ENCODE measurements at places on chromosomes 6 and 20.

DNA sequence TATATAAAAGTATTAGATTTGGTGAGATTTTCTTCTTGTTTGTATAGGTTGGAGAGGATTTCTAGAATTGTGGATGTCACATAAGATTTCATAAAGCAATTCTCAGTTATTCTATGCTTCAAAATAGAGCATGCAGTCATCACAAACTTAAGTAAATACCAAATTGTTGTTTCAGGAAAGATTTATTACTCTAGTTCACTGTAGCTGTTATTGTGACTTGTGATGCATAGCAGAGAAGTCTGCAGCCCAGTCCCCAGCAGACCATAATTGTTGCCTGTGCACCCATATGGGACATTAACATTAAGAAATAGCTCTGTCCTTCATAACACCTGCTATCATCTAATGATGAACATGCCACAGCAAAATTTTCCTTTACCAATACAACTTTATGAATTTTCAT is 228.0 kb upstream of the FAM83B start:
- H3K27me3 ChIP-seq = no peaks in the 10 kb centered on the region
- no peak overlapping the region for H3K4me3 ChIP-seq
- H3K27ac ChIP-seq = no peak overlapping the region
- H3K4me1 ChIP-seq = no peaks in the 10 kb centered on the region
- no peak for DNase-seq

DNA sequence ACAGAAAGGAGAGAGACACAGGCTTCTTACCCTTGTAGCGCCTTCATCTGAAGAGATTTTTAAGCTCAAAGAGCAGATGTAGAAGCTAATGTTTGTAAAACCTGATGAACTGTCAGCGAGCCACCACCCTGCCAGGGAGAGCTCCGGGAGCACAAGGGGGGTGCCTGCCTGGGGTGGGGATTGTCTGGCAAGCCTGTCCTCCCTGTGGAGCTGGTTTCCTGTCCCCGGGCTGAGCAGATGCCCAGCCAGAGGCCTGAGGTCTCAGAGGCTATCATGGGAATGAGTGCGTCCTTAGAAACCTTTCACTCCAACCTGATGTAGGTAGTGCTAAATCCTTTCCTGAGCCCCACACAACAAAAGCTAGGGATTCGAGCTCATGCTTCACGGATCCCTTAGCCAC is 41.9 kb upstream of the NR2E1 start:
- no peak for DNase-seq
- H3K36me3 ChIP-seq = no peaks in the 10 kb centered on the region
- peaks cover 77% of the 10 kb centered on the region for H3K27me3 ChIP-seq

GRCh38 chr20:19757487-19758132 is 448 bp upstream of the RIN2 start:
- no peak overlapping the region for H3K27ac ChIP-seq
- no peaks in the 10 kb centered on the region for H3K36me3 ChIP-seq
- H3K27me3 ChIP-seq = peaks cover 29% of the 10 kb centered on the region
- no peak overlapping the region for H3K4me3 ChIP-seq
- no peaks in the 10 kb centered on the region for H3K4me1 ChIP-seq
- no peak for DNase-seq

DNA sequence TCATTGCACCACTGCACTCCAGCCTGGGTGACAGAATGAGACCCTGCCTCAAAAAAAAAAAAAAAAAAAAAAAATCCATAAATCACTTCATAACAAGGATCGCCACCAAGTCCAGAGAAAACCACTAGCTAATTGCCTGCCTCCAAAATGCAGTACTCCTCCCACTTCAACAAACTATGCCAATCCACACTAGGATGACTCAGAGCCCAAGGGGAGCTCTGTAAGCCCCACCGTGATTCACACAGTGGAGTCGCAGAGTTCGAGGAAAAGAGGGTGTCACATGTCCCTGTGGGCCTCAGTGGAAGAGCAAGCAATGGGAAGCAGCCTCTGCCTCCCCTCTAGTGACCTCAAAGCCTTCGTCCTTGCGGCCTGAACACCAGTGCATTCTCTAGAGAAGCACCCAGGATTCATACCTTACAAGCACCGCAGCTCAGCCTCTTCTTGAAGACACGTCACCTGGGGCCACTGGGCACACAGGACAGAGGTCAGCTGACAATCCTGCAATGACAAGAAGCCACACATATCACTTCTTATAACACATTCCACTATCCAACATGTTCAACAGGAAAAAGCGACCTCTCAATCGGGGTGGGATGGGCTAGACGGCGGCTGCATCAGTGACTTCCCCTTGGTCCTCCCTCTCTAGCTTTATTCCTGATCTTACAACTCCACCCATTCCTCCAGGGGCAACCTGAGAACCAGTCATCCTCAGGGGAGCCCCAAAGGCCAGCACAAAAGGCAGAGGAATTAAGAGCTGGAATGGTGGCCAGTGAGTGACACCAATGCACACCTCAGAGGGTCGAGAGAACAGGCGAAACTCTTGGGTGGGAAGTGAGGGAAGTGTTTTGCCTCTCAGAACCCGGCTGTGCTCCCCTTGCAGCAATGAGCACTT is 8.9 kb downstream of the SNHG17 start:
- H3K36me3 ChIP-seq = peaks cover 93% of the 10 kb centered on the region
- no peak overlapping the region for H3K4me3 ChIP-seq
- peaks cover 24% of the 10 kb centered on the region for H3K4me1 ChIP-seq

DNA sequence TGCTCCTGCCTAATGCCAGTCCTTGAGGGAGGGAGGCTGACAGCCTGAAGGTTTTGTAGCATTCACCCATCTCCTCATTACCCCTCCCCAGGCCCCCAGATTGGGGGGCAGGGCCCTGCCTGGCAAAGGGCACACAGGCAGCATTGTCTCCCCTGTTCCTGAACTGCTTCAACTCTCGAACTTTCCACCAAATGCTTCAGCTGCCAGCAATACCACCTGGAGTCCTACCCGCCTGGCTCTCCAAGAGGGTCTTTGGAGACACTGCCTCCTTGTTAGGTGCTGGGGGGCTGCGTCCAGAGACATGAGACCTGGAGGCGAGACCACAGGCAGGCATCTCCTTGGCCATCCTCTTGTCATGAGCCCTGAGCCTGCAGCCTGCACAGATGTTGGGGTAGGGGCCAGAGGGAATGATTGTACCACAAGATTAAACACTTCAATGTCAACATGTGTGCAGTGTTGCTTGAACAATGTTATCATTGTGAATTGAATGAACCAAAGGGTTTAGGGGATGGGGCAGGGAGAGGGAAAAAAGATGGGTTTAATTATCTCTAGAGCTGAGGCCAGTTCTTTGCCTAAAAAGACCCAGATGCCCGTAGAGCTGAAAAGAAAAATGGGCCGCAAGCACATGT is 25.0 kb downstream of the BMP7 start:
- no peaks in the 10 kb centered on the region for H3K4me1 ChIP-seq
- H3K27me3 ChIP-seq = peaks cover 16% of the 10 kb centered on the region
- H3K27ac ChIP-seq = no peak overlapping the region
- H3K4me3 ChIP-seq = no peak overlapping the region
- no peak for DNase-seq
- no peaks in the 10 kb centered on the region for H3K36me3 ChIP-seq

DNA sequence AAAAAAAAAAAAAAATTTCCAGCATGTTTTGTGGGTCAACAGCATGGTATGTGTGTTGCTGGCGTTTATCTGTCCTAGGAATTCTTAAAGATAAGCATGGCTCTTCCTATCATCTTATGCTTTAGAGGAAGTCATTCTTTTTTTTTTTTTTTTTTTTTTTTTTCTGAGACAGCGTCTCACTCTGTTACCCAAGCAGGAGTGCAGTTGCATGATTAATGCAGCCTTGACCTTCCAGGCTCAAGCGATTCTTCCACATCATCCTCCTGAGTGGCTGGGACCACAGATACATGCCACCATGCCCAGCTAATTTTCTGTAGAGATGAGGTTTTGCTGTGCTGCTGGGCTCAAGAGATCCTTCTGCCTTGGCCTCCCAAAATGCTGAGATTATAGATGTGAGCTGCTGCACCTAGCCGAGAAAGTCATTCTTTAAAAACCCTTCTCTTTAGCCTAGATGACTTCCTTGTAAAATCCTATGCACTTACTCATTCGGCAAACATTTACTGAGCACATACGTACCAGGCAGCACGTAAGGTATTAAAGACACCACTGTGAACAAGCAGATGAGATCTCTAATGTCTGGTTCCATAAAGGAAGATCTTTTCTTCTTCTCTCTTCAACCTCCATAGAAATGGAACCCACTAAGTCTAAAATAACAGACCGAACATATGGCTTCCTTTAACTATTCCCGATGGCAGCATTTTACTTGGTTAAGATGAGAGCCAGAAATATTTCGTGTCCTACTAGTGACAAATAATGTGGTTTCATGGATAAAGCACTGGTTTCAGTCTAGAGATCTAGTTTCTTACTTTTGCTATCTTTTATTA is 122.4 kb downstream of the RIN2 start:
- no peak overlapping the region for H3K4me3 ChIP-seq
- H3K36me3 ChIP-seq = no peaks in the 10 kb centered on the region
- H3K27me3 ChIP-seq = no peaks in the 10 kb centered on the region

DNA sequence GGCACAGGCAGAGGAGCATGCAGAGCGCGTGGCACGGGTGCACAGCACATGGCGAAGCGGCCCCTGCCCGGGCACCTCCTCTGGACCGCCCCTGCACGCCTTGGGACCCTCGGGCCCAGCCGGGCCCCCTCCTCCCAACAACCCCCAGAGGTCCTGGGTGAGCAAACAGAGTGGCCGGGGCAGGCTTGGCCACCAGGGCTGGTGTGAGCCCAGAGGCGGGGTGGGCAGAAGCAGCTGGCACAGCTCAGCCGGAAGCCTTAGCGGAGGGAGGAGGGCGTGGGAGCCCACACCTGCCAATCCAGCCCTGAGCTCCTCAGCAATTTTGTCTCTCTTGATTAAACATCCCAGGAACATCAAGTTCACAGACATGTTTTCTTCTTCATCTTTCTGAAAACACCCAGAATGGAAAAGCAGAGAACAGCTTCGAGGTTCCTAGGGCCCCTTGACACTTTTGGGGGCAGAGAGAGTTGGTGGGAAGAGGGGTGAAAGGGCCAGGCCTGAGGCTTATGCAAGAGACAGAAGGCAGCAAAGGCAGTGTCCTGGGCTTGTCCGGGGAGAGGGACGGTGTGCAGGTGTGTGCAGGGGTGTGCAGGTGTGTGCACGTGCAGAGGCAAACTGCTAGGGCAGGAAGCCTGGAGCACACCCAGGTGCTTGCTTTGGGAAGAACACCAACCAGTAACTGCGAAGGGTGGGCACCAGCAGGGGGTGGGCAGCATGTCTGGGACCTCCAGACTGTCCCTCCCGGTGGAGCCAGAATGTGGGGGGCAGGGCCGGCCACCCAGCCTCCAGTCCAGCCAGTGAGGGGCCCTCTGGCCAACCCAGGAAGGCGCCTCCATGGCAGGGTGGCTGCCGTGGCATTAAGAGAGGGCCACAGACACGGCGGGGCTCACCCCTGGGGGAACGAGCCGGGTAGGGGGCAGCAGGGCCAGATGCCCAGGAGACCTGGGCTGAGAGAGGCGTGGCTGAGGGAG is 4.8 kb downstream of the HRH3 start:
- H3K4me1 ChIP-seq = peaks cover 5% of the 10 kb centered on the region
- no peak overlapping the region for H3K4me3 ChIP-seq
- H3K36me3 ChIP-seq = no peaks in the 10 kb centered on the region
- H3K27me3 ChIP-seq = peaks cover 7% of the 10 kb centered on the region
- no peak for DNase-seq
- H3K27ac ChIP-seq = no peak overlapping the region

DNA sequence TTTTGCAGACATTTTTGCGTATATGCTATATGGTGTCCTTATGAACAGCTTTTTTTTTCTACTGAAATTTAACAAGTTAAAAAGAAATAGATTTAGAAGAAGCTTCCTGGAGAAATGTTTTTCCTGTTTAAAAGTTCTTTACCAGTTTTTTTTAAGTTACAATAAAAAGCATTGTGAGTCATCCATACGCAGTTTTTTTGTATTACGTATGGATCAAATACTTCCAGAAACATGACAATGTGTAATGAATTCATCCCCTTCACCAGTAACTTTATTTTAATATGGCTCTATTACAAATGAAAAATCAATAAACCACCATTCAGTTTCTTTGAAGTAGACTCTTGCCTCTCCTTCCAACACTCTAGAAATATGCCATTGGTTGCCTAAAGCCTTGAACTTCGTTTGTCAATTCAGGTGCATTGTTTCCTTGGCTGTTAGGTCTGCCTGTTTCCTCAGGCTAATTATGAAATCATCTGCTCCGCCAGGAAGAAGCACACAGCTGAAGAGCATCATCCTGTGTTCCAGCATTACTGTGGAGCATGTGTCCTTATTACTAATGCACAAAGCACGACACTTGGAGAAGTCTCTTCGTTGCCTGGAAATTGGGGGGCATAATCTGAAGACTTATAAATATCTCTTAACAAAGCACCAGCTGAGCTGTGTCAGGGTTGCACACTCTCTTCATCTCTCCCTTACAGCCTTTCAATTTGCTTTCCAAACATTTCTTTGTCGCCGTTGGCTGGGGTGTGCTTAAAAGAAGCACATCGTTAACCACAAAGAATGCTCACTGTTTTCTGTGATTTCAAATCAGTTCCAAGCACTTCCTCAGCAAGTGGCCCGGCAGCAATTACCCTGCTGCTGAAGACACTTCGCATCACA is 9.6 kb downstream of the MOXD1 start:
- peaks cover 31% of the 10 kb centered on the region for H3K27me3 ChIP-seq
- H3K4me3 ChIP-seq = no peak overlapping the region
- H3K36me3 ChIP-seq = no peaks in the 10 kb centered on the region
- no peak for DNase-seq
- no peaks in the 10 kb centered on the region for H3K4me1 ChIP-seq

- no peak for DNase-seq
- H3K4me3 ChIP-seq = no peak overlapping the region
- peaks cover 35% of the 10 kb centered on the region for H3K27me3 ChIP-seq
- no peaks in the 10 kb centered on the region for H3K36me3 ChIP-seq
- H3K4me1 ChIP-seq = no peaks in the 10 kb centered on the region
These were observed 252.3 kb downstream of the LY86 start for GRCh38 chr6:6840831-6841291.

GRCh38 chr20:40710603-40711002 is 21.6 kb upstream of the MAFB start:
- H3K27me3 ChIP-seq = peaks cover 35% of the 10 kb centered on the region
- DNase-seq = no peak
- H3K4me1 ChIP-seq = no peaks in the 10 kb centered on the region
- H3K36me3 ChIP-seq = peaks cover 3% of the 10 kb centered on the region
- H3K27ac ChIP-seq = no peak overlapping the region
- H3K4me3 ChIP-seq = no peak overlapping the region

GRCh38 chr20:35054814-35055213 is 37.8 kb downstream of the TRPC4AP start:
- peaks cover 27% of the 10 kb centered on the region for H3K36me3 ChIP-seq
- H3K27me3 ChIP-seq = no peaks in the 10 kb centered on the region
- DNase-seq = no peak
- peaks cover 23% of the 10 kb centered on the region for H3K4me1 ChIP-seq
- H3K4me3 ChIP-seq = no peak overlapping the region
- H3K27ac ChIP-seq = peak overlapping the region; percentile 92

Data from effector memory CD8-positive, alpha-beta T cell (primary cell).